ENCODE measurements at places on chromosomes 11 and 22.
A peak's percentile ranks its signal among the peaks of the same experiment; 100 is the strongest.

DNA sequence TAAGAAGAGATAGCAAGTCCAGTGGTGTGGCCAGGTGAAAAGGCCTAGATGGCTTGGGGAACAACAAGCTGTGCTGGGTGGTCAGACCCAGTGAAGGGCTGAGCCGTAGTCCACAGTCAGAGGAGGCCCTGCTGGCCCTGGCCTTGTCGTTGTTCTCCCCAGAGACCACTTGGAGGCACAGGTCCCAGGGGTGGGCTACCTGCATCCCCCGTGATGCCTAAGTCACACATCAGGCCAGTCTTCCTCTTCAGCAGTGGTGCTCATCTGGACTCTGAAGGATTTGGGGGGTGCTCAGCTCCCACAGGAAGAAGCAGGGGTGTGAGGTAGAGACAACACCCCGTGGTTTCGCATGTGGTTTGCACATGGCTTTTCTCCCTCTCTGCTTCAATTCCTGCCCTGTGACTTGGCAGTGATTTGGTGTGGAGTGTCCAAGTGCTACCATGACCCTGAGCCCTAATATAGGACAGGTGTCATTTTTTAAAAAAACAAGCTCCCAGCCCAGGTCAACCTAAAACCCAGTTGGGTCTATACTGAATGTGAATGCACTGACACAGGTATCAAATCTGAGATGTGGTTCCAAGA is 51.0 kb downstream of the ALX4 start:
- H3K4me3 ChIP-seq, result no peak overlapping the region
- DNase-seq, result no peak
- H3K4me1 ChIP-seq, result peaks cover 26% of the 10 kb centered on the region
- H3K27ac ChIP-seq, result no peak overlapping the region

DNA sequence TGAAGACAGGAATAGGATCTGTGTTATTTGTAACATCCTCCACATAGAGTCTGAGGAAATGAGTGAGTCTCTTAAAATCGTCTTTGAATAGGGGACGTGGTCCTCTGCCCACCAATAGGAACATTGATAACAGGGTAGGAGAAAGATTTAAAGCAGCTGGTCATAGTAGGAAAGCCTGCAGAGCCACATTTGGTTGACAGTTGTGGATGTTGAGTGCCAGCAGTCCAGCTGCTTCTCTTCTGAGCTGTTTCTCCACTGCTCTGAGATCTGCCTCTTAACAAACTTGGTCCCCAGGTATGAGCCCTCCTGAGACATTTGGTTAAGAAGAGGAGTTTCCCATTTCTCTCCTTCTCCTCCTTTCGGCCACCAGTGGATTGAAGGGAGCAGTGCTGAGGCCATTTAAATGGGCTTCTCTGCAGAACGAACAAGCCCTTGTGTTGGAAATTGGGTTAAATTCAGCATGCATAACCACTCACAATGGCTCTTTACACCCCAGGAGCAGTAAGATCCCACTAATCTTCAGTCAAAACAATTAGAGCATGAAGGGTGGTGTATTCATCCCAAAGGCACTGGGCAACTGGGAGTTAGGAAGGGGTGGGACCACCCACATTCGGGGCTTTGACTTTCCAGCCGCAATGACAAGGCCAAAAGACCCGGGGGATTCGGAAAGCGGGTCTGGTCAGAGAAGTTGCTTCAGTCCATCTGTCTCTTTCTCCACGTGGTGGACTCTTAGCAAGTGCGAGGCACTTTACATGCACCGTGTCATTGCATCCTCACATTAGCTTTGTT is 32.3 kb downstream of the MIAT start:
- H3K27me3 ChIP-seq, result no peaks in the 10 kb centered on the region
- H3K4me3 ChIP-seq, result no peak overlapping the region
- peaks cover 33% of the 10 kb centered on the region for H3K4me1 ChIP-seq
- peaks cover 58% of the 10 kb centered on the region for H3K36me3 ChIP-seq
- no peak overlapping the region for H3K27ac ChIP-seq

DNA sequence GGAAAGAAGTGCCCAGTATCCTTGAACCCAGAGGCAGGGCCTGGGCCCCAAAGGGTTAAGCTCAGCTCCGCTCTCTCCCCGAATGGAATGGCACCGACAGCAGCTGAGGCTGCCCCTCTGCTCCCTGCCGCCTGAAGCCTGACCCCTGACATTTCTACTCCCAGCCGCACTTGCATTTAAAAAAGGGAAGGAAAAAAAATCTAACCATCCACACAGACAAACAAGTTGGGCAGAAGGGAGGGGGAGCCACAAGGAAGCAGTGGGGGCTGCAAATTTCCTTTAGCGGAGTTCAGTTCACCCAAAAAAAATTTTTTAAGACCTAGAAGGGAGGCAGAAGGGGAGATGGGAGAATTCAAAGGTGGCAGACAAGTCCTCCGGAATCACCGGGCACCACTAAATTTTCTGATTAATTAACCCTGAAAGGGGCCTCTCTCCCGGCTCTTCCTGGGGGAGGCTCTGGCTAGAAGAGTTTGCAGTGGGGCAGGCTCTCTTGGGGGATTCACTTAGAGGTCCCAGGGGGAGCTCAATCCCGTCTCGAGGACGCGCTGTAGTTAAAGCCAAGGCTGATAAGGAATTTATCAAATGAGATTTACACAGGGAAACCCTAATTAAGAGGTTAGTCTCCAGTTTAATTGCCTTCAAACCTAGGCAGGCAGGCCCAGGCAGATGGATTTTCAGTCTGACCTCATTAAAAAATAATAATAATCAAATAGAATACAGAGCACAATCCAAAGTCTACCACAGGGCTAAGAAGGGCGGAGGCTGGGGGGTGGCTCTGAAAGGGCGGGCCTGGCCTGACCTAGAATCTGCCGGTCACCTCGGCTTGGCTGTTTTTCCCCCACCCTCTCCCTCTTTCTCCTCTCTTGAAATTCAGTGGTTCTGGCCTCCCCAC is 25.6 kb downstream of the MN1 start:
- no peaks in the 10 kb centered on the region for H3K4me1 ChIP-seq
- no peak for DNase-seq
- no peak overlapping the region for H3K27ac ChIP-seq
- H3K4me3 ChIP-seq, result no peak overlapping the region
- H3K27me3 ChIP-seq, result peaks cover 12% of the 10 kb centered on the region
- H3K36me3 ChIP-seq, result no peaks in the 10 kb centered on the region

DNA sequence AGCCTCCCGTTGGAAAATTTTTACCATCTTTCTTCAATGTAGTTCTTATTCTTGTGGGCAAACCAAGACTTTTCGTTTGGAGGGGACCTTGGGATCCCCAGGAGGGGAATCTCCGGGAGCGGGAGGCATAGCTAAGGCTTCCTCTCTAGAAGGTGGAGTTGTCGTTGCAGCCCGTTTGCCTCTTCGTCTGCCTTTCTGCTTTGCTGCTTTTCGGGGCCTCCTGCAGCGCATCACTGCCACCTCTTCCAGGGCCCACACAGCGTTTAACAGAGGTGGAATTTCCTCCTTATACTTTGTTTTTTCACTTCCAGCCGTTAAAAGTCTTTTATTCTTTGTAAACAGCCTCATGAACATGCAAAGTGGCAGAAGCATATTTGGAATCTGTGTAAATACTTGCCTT is 3.5 kb upstream of the IFITM3 start:
- H3K4me3 ChIP-seq, result no peak overlapping the region
- DNase-seq, result no peak
- H3K4me1 ChIP-seq, result peaks cover 64% of the 10 kb centered on the region
- no peaks in the 10 kb centered on the region for H3K27me3 ChIP-seq
- no peaks in the 10 kb centered on the region for H3K36me3 ChIP-seq
- H3K27ac ChIP-seq, result no peak overlapping the region

- H3K27ac ChIP-seq, result peak overlapping the region; percentile 69
- peaks cover 17% of the 10 kb centered on the region for H3K27me3 ChIP-seq
- H3K4me3 ChIP-seq, result peak overlapping the region; percentile 82
Observed at GRCh38 chr11:66287889-66288670, 863 bp downstream of the YIF1A start.

GRCh38 chr11:22349491-22349890 is 11.3 kb downstream of the SLC17A6 start:
- DNase-seq, result no peak
- peaks cover 3% of the 10 kb centered on the region for H3K27me3 ChIP-seq
- H3K4me3 ChIP-seq, result no peak overlapping the region
- H3K27ac ChIP-seq, result no peak overlapping the region

DNA sequence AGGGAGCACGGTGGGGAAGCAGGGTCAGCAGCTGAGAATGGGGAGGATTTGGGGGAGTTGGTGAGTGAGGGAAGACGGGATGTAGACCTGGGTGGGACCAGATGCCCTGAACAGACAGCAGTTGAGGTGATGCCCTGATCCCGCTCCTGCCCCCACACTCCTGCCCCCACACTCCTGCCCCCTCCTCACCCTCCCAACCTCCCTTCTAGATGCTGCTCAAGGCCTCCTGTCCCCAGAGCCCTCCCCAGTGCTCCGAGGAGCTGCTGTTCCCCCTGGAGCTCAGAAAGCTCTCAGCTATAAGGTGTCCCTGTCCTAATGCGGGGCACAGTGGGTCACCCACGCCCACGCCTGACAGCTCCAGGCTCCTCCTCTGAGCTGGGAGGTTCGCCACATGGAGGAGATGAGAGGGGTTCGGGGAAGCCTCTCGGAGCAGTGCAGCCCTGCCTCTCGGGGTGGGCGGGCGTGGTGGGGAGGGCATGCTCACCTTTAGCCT is 25.1 kb upstream of the TTLL12 start:
- no peak for DNase-seq
- H3K27ac ChIP-seq, result no peak overlapping the region
- no peaks in the 10 kb centered on the region for H3K36me3 ChIP-seq
- H3K4me1 ChIP-seq, result peaks cover 4% of the 10 kb centered on the region

Data from CD4-positive, alpha-beta T cell (primary cell).